ENCODE measurements at places on chromosomes 4 and X.
A peak's percentile ranks its signal among the peaks of the same experiment; 100 is the strongest.

DNA sequence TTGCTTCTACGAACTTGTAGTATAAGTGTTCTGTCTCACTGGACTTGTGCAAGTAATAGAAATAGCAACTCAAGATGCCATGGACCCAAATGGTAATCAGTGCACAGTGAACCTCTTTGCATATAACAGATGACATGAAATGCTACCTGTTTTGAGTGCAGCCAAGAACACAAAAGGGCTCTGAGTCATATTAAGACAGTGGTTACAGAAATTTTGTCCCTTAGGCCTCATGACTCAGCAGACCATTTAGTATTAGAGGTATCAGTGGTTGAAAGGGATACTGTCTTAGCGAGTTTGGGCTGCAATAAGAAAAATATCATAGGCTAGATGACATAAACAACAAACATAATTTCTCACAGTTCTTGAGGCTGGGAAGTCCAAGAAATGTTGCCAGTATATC lies 502.9 kb upstream of the PCDH10 start:
- DNase-seq, result no peak

- no peak for DNase-seq
Observed at GRCh38 chr4:124526331-124526730, 186.2 kb downstream of the ANKRD50 start.

DNA sequence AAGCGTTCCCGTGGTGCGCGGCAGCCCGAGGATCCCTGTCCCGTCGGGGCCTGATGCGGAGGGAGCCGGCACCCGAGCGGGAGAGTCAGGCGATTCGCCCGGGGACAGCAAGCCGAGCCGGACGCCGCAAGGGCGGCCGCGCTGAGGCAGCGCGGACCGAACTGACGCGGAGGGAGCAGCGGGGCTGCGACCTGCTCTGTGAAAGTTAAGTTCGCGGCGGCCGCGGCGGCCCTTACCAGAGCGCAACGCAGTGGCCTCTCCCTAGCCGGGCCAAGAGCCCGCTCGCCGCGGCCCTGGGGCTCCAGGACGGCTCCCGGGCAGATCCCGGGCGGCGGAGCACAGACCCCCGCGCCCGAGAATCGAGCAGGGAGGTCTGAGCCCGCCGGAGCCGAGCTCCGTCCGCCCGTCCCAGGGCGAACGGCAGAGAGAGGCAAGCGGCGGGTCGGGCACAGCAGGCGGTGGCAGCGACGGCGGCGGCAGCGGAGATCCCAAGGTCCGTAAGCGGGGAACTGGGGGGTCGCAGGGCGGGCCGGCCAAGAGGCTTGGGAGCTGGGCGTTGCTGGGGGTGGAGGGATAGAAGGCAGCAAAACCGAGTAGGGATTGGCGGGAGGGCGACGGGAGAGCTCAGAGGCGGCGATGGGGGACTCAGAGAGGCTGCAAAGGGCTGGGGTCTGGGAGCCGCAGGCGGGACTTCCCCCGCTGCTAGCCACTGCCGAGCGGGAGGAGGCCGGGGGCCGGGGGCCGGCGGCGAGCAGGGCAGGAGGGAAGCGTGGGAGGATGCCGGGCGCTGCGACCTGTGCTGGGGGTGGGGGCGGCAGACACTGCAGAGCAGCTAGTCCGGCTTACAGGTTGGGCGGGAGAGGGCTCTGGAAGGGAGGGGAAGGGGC lies 1.0 kb downstream of the GPR50 start:
- no peak for DNase-seq

- DNase-seq, result no peak
Observed at GRCh38 chr4:29278585-29278984, 1441.6 kb upstream of the PCDH7 start.

- DNase-seq, result no peak
Observed at GRCh38 chr4:185710487-185710995, 101.5 kb downstream of the SORBS2 start.

- no peak for DNase-seq
Observed at GRCh38 chr4:181008164-181008563, 1235.0 kb upstream of the TENM3 start.

DNA sequence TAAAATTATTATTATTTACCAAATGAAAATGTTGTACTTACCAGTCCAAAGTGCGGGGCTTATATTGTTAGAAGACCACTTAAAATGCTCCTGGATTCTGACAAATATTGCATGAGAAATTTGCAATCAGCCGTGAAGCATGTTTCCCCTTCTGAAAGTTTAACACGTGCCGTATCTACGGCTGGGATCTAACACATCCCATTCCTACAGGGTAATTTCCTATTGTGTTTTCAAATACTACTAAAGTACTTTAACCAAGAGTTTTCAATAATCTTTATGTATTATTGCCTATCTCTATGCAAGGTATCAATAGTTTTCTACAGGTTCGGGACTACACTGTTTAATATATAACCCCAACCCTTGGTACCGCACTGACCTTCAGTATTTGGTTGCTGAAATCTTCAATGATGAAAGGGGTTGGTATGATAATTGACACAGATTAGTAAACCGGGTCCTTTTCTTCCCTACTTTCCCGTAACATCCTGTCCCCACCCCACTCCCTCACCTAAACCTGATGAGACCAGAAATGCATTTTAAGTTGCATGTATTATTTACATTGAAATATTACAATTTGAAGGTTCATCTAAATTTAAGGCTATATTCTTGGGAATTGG lies 795 bp upstream of the BRWD3 start:
- DNase-seq, result no peak

DNA sequence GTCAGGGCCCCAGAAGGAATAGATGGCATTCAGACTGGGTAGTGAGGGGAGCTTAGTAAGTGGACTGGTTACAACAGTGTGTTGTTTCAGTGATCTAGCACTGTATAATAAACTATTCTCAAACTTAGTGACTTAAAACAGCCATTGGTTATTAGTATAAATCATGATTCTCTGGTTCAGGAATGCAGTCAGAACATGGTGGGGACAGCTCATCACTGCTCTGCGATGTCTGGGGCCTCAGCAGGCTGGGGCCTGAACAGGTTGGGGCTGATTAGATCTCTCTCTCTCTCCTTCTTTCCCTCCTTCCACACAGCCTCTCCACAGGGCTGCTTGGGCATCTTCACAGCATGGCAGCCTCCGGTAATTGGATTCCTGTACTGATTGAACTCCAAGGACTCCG lies 160.4 kb downstream of the GATB start:
- no peak for DNase-seq

DNA sequence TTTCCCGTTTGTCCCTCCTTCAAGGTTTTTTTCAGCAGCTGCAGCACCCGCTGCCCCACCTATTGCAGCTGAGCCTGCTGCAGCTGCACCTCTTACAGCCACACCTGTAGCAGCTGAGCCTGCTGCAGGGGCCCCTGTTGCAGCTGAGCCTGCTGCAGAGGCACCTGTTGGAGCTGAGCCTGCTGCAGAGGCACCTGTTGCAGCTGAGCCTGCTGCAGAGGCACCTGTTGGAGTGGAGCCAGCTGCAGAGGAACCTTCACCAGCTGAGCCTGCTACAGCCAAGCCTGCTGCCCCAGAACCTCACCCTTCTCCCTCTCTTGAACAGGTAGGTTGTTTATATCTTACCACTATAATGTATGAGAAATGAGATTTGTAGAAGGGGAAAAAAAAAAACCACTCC lies 4.5 kb downstream of the PRR27 start:
- DNase-seq, result no peak

GRCh38 chrX:154125391-154126040 lies 18.5 kb upstream of the OPN1LW start:
- no peak for DNase-seq

- no peak for DNase-seq
Observed at GRCh38 chr4:153374442-153374841, 30.0 kb downstream of the MND1 start.

DNA sequence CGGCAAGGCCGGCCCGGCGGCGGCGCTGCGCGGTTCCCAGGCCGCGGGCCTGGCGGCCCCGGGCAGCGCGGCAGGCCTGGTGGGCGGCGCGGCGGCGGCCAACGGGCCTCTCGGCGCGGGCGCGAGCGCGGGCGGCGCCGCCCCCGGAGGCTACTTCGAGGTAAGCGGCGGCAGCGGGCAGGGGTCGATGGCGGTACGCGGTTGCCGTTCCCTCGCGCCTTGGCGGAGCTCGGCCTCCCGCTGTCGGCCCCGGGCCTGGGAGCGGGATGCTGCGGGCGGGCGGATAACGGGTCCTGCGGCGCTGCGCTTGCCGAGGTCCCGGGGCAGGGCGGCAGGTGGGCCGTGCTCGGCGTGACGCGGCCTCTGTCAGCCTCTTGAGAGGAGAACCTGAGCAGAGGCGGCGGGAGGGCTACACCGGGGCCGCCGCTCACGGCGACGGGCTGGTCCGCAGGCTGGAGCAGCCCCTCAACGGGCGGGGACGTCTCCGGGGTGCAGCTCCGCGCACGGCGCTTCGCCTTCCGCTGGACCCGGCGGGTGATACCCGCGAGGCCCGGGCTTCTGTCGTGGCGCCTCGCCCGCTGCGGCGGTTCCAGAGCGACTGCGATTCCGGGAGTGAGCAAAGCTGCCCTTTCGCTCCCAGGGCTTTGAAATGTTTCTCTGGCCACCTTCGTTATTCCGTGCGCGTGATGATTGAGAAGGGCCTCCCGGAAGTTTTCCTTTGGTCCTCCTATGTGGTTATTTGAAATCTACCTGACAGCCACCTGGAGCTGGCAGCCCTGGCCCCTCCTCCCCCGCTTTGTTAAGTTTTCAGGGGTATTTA lies 774 bp downstream of the FAM193A start:
- peak; percentile 58 for DNase-seq

DNA sequence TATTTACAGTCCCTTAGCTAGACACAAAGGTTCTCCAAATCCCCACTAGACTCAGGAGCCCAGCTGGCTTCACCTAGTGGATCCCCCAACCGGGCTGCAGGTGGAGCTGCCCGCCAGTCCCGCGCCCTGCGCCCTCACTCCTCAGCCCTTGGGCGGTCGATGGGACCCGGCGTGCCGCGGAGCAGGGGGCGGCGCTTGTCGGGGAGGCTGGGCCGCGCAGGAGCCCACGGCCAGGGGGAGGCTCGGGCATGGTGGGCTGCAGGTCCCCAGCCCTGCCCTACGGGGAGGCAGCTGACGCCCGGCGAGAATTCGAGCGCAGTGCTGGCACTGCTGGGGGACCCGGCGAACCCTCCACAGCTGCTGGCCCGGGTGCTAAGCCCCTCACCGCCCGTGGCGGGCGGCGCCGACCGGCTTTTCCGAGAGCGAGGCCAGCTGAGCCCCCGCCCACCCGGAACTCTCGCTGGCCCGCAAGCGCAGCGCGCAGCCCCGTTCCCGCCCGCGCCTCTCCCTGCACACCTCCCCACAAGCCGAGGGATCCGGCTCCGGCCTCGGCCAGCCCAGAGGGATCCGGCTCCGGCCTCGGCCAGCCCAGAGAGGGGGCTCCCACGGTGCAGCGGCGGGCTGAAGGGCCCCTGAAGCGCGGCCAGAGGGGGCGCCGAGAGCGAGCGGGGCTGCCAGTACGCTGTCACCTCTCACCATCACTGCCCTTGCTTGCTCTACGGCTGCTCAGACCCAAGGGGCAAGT lies 39.4 kb downstream of the WFS1 start:
- peak; percentile 28 for DNase-seq

GRCh38 chrX:39985071-39985470 lies 112.7 kb downstream of the BCOR start:
- no peak for DNase-seq

DNA sequence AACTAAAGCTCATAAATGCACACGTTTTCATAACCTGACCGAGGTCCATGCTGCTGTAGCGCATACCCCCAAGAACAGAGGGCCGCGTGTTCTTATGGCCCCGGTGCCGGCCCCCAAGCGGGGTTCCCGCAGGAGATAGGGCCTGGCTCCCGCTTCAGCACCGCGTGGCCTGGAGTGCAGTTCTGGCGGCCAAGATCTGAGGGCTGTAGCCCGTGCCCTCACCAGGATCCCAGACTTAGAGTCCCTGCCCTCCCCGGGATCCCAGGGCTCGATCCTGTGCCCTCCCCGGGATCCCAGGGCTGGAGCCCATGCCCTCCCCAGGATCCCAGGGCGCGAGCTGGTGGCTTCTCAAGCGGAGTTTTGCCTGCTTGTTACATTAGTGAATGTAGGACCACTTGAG lies 1.0 kb upstream of the GRPEL1 start:
- DNase-seq, result no peak

GRCh38 chr4:176011529-176011928 lies 54.1 kb upstream of the WDR17 start:
- no peak for DNase-seq

GRCh38 chrX:144265641-144266040 lies 381.8 kb downstream of the UBE2NL start:
- no peak for DNase-seq

- DNase-seq, result no peak
Observed at GRCh38 chrX:41695426-41695825, 6.7 kb downstream of the GPR34 start.

- DNase-seq, result no peak
Observed at GRCh38 chr4:154475820-154476219, 15.8 kb downstream of the DCHS2 start.

GRCh38 chr4:171534391-171534790 lies 278.8 kb upstream of the GALNTL6 start:
- DNase-seq, result no peak

- no peak for DNase-seq
Observed at GRCh38 chr4:5963611-5964010, 54.6 kb downstream of the C4orf50 start.

- DNase-seq, result no peak
Observed at GRCh38 chrX:134660627-134661026, 2.4 kb upstream of the PLAC1 start.

- DNase-seq, result no peak
Observed at GRCh38 chrX:79452881-79453280, 85.7 kb upstream of the ITM2A start.

GRCh38 chrX:12421918-12422317 lies 283.6 kb downstream of the FRMPD4 start:
- no peak for DNase-seq

DNA sequence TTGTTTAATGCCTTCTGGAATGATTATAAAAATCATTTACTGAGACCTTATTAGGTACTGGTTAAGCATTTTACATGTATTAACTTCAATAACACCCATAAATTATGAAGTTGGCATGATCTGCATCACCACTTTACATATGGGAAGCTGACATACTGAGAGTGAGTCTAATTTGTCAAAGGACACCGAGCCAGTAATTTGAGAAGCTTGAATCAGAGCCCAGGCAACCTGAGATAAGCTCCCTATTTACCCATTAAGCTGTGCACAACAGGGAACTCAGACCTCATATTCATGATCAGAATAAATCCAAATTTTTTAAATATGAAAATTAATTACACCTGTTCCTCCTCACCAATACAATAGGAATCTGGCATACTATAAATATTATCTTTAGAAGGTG lies 247.9 kb upstream of the EPHA5 start:
- no peak for DNase-seq

GRCh38 chrX:133530960-133531359 lies 115.7 kb upstream of the GPC4 start:
- no peak for DNase-seq

All from activated gamma-delta T cell (primary cell).